T follicular helper cell (primary cell): ENCODE measurements at places on chromosomes 16 and 17.

DNA sequence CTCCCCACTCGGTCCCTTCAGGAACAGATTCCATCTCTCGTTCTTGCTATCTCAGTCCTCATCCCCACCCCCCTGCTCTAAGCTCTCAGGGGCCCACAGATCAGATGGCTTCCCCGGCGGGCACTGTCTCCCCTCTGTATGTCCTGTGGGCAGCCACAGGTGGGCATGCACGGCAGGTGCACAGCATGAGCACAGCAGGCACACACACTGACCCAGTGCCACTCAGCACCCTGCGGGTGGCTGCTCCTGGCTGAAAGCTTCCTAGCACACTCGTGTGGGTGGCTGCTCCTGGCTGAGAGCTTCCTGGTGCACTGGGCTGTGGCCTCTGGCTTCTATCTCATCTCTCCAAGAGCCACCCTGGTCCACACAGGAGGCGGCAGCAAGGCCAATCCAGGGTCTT, 44.5 kb upstream of the SMIM36 start:
- DNase-seq, result no peak

DNA sequence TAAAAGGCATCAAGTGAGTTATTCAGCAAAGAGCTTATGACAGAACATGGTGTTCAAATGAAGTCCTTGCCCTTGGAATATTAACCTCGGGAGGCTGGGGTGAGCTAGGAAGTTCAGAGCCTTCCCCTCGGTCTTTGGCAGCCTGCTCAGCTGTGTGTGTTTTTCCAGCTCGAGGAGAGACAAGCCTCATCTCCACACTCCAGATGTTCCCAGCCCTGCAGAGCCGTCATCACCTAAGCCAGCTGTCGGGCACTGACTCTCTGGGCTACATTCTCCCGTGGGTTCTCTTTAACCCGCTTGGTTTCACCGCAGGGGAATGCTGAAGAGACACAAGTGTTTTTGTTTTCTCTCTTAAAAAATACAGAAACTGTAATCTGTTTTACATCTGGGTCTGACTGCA, 47.1 kb downstream of the IRX3 start:
- DNase-seq, result no peak

DNA sequence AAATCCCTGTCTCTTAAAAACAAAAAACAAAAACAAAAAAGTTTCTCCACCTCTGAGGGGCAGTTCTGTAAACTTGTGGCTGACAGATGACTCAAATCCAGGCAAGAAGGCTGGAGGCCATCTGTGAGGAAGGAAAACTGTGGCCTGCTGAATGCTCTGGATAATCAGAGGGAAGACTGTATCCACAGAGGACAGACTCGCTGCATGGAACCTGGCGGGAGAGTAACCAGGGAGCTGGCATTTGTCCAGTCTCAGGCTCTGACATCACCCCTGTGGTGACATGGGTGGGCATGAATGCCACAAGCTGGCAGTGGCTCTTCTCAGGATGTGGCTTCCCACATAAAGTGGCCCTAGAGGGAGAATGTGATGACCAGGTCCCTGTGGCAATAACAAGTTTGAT, 2.8 kb upstream of the KSR1 start:
- no peak for DNase-seq

DNA sequence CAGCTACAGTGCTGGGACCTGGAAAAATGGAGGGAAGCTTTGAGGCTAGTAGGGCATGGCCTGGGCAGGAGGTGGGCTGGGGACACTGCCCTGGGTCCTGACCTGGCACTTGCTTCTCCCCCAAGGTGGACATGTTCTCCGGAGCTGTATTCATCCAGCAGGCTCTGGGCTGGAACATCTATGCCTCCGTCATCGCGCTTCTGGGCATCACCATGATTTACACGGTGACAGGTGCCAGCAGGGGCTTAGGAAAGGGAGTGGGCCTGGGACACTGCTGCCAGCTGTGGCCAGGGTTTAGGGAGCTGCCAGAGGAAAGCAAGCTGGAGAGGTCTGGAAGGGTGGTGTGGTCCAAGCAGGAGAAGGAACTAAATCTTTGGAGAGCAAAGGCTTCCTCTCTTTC, 3.1 kb downstream of the SLC5A2 start:
- no peak for DNase-seq

GRCh38 chr16:55496509-55497145, 12.2 kb upstream of the LPCAT2 start:
- no peak for DNase-seq

DNA sequence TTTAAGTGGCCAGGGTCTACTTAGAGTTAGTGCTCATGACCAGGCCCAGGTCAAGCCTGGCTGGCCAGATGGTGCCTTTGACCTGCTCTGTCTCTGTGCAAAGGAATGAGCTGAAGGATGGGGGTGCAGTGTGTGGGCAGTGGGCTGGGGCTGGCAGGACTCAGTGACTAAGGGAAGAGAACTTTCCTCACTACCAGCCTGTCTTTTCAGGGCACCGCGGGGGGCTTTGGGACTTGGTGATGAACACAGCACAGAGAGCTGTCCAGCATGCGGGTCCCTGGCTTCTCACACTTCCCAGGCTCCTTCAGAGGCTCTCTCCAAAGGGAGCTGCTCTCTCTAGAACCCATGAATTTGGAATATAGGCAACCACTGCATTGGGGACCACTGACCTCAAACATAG, 43.0 kb upstream of the STH start:
- no peak for DNase-seq

- DNase-seq, result no peak
Measured at GRCh38 chr17:11557727-11558452, 40.4 kb upstream of the DNAH9 start.

DNA sequence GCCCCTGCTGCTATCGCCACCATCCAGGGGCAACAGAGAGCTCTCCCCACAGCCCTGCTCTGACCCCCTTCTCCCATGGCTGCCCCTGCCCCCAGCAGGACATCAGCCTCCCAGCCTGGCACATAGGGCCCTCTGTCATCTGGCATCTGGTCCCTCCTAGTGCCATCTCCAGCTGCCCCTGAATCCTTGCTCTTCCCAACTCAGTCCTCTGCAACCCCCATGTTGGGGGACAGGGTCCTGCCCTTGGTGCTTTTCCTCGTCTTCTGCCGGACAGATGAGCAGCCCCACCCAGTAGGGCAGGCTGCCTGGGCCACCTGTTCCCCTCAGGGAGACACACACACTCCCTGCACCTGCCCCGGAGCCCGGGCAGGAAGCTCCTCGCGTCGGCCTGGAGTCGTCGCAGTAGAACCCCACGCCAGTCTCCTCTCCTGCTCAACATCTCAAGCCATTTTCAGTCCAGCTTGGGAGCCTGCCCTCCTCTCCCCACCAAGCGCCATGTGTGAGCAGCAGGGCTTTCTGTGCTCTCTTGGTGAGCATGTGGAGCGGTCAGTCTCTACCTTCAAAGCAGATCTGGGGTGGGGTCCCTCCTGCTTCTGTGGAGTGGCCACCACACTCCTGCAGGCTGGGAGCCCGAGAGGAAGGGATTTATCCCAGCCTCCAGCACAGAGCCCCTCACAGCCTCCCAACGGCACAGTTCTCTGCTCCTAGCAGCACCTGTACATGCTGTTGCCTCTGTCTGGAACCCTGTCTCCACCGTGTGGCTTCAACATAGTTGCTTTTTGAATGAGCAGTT, 28.2 kb downstream of the TNFRSF13B start:
- DNase-seq, result no peak

- no peak for DNase-seq
Measured at GRCh38 chr17:2120586-2121335, 65.9 kb downstream of the HIC1 start.

DNA sequence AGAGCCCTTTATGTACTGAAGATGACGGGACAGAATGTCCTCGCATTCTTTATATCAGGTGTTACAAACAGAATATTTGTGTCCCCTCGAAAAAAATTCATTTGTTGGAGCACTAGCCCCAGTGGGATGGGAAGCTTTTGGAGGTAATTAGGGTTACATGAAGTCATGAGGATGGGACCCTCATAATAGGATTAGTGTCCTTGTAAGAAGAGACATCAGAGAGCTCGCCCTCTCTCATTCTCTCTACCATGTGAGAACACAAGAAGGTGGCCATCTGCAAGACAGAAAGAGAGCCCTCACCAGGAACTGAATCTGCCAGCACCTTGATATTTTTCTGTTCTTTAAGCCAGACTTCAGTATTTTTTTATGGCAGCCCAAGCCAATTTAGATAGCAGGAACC, 72.4 kb downstream of the SLC39A11 start:
- DNase-seq, result no peak

- no peak for DNase-seq
Measured at GRCh38 chr16:10332241-10332640, 53.6 kb upstream of the ATF7IP2 start.

- DNase-seq, result no peak
Measured at GRCh38 chr17:66903781-66904180, 60.7 kb upstream of the CACNG4 start.

- DNase-seq, result no peak
Measured at GRCh38 chr17:53168413-53168812, 654.3 kb upstream of the KIF2B start.

GRCh38 chr17:50511058-50511457, 2.8 kb downstream of the MYCBPAP start:
- peak; percentile 20 for DNase-seq

GRCh38 chr17:31811101-31811500, 47.9 kb downstream of the COPRS start:
- no peak for DNase-seq

DNA sequence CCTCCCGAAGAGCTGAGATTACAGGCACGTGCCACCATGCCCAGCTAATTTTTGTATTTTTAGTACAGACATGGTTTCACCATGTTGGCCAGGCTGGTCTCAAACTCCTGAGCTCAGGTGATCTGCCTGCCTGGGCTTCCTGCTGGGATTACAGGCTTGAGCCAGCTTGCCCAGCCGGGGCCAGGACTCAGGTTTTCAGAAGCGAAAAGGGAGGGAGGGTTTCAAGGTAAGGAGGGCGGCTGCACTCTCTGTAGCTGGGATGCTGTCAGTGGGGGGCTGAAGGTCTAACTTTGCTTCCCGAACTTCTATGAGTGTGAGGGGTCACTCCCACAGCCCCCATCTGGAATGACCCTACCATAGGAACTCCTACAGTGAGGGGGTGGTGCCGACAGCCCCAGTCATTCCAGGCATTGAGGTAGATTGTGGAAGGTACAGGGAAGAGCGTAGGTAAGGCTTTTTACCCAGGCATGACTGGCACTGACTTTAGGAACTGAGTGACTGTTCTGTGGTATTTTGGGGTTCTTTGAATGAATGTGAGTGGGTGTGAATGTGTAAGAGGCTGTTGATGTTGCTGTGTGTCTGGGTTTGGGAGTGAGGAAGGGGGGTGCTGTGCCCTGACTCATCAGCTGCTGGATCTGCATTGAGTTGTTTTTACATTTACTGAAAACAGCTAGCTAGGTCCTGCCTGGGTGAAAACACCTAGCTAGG, 3.8 kb upstream of the C1QL1 start:
- no peak for DNase-seq

- no peak for DNase-seq
Measured at GRCh38 chr16:58508671-58509251, 6.6 kb upstream of the SETD6 start.

GRCh38 chr17:80816241-80817103, 175.2 kb upstream of the CHMP6 start:
- DNase-seq, result no peak

- DNase-seq, result no peak
Measured at GRCh38 chr17:7293816-7294613, 424 bp downstream of the YBX2 start.

GRCh38 chr16:14109077-14109775, 38.1 kb downstream of the MRTFB start:
- DNase-seq, result no peak

GRCh38 chr16:70678121-70678897, 7.5 kb downstream of the MTSS2 start:
- no peak for DNase-seq

GRCh38 chr17:81806461-81807209, 2.7 kb downstream of the GCGR start:
- DNase-seq, result no peak

DNA sequence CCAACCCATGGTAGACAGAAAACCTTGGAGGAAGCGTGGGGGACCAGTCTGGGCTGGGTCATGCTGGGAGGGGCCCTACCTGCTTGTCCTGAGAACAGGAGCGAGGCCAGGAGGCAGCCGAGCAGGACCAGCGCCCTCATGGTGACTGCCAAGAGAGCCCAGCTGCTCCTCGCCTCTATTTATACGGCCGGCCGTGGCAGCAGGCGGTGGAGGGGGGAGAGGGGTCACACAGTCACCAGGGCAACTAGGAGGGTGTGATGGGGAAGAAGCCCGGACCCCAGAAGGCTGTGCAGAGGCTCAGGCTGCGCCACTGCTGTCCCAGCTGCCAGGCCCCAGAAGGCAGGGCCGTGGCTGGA, at the start of gene SRL:
Gene SRL (minus strand): TSS at position 153 of the 356 bp plus-strand sequence. CDS start 13 bp downstream, at position 140.
- DNase-seq, result no peak

- no peak for DNase-seq
Measured at GRCh38 chr16:8173111-8173644, 417.1 kb downstream of the TMEM114 start.

DNA sequence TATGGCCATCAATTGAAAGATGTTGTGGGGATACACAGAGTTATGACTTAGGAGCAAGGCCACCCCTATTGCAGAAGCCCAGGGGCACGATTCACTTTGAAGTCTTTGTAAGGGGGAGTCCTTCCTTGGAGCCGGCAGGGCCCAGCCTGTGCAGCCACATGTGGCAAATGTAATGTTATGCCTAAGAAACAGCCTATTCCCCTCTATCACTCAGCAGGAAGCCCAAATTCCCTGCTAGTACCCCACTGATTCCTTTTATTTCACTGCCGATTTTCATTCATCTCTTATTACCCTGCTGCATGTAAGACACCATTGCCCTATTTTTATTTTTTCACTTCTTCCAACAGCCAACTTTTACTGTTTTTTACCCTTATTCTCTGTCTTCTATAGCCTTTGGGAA, 233.2 kb downstream of the PMP22 start:
- DNase-seq, result no peak

- no peak for DNase-seq
Measured at GRCh38 chr16:81443688-81444447, 740 bp upstream of the CMIP start.

DNA sequence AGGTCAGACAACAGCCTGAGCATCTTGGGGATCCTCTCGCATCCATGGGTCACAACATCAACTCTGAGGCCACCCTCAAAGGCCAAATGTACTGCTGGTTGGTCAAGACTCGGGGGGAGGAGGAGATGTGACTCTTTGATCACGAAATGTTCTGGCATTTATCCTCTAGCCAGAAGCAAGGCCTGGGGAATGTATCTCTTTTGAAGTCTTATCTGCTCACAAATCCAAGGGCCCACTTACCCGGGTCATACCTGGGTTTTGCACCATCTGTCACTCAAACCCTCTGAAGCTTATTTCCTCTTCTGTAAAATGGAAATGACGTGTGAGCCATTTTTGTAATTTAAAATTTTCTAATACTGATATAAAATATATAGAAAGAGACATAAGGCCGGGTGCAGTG, 13.2 kb downstream of the CA7 start:
- no peak for DNase-seq

DNA sequence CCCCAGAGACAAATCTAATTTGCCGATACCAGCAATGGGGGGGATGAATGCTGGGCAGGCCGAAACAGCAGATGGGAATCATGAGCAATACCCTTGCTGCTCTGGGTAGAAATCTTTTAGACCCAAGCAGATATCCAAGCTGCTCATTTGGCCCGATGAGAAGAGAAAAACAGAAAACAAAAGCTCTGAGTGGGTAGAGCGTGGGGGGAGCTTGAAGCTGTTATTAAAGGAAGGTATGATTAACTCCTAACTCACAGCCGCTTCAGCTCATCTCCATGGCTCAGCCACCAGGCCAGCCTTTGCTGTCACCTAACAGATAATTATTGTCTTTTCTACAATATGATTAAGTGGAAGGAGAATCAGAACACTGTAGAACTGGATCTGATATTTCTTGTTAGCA, 58.3 kb downstream of the VPS35L start:
- no peak for DNase-seq

GRCh38 chr17:74243013-74243755, 29.8 kb downstream of the TTYH2 start:
- DNase-seq, result no peak
